Activated CD4-positive, alpha-beta T cell treated with anti-CD3 and anti-CD28 coated beads, Interleukin-2, amount 10 ng/mL, durations not matched to agents 24 days and 14 days (primary cell): ENCODE measurements at places on chromosomes 2 and 18. TPM values are rescaled to one million over a fixed set of nuclear protein-coding genes. Genes with fewer than 3 reads are reported as not detected.
A peak's percentile ranks its signal among the peaks of the same experiment; 100 is the strongest.

Gene UGT1A5
- total RNA-seq, result not detected in 2 replicates

DNA sequence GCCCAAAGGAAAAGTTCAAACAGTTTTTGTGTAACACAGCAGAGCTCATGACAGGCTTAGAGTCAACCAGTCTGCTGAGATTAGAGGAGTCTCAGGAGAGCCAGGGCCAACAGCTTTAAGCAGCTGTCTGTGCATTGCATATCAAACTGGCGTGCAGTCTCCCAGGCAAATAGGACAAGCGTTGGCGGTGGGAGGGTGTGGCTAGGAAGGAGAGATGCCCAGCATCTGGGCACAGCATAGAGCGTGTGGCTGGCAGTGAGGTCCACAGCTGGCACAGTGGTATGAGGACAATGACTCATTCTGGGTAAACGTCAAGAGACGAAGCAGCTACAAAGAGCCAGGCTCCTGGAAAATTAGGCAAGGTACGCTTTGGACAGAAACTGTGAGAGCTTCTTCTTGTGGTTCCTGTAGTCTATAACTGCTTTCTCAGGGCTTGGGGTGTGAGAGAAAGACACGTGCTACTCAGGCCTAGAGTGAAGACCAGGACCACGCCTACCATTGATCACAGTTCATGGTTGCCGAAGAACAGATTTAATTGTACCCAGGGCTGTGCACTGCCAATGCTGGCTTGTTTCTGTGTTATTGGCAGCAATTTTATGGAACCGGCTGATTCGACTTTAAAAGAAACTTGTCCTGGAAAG is 14.8 kb downstream of the ZAP70 start:
- no peaks in the 10 kb centered on the region for H3K27me3 ChIP-seq
- peaks cover 91% of the 10 kb centered on the region for H3K36me3 ChIP-seq
- H3K4me3 ChIP-seq, result no peak overlapping the region
- DNase-seq, result no peak

DNA sequence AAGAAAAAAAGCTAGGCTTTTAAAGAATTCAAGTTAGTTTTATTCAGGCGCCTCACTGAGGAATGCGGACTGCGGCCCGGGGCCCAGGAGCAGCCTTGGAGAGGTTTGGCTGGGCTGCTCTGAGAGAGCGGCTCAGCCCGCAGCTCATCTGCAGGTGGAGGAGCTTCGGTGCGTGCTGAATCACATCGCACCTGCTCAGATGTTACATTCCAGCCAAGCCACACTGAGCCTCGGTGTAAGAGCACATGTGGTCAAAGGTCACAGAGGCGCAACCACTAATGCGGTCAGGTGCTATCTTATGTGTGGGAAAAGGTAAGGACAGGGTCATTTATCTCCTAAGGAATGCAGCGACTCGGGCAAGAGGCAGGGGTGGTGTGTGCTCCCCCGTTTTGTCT is 17.1 kb upstream of the CNDP1 start:
- no peak for DNase-seq
- no peaks in the 10 kb centered on the region for H3K27me3 ChIP-seq
- peaks cover 61% of the 10 kb centered on the region for H3K36me3 ChIP-seq
- no peak overlapping the region for H3K27ac ChIP-seq
- no peak overlapping the region for H3K4me3 ChIP-seq

GRCh38 chr2:189285962-189286645 is 106.5 kb upstream of the COL5A2 start:
- no peak overlapping the region for H3K4me3 ChIP-seq
- peak overlapping the region; percentile 51 for H3K27ac ChIP-seq
- H3K36me3 ChIP-seq, result peaks cover 2% of the 10 kb centered on the region
- no peaks in the 10 kb centered on the region for H3K27me3 ChIP-seq
- H3K4me1 ChIP-seq, result peaks cover 15% of the 10 kb centered on the region
- DNase-seq, result no peak

DNA sequence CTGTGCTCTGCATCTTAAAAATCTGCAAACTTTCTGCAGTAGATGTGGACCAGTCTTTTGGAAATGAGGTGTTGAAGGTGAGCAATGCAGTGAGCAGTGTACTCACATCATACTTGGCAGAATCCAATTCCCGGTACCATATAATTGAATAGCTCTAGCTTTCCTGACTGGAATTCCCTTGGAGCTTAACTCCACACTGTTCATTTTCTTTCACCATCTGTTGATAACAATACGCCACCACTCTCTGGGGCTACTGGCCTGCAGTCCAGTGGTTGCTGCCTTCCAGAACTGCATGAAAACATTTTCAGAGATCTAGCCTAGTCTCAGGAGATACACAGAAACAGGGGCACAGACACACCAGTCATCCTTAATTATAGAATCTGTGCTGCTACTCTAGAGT is 820.0 kb upstream of the NXPH2 start:
- H3K36me3 ChIP-seq, result no peaks in the 10 kb centered on the region
- H3K4me1 ChIP-seq, result no peaks in the 10 kb centered on the region
- H3K27ac ChIP-seq, result no peak overlapping the region
- no peak for DNase-seq

Gene LCT
- 0.31 and 0.51 TPM in 2 replicates for total RNA-seq

- no peaks in the 10 kb centered on the region for H3K27me3 ChIP-seq
- H3K36me3 ChIP-seq, result no peaks in the 10 kb centered on the region
- no peak overlapping the region for H3K4me3 ChIP-seq
- no peak overlapping the region for H3K27ac ChIP-seq
- no peaks in the 10 kb centered on the region for H3K4me1 ChIP-seq
These were observed 931.7 kb upstream of the CHAC2 start for GRCh38 chr2:52835909-52836308.

Gene SERPINB13
- total RNA-seq, result not detected in 2 replicates

DNA sequence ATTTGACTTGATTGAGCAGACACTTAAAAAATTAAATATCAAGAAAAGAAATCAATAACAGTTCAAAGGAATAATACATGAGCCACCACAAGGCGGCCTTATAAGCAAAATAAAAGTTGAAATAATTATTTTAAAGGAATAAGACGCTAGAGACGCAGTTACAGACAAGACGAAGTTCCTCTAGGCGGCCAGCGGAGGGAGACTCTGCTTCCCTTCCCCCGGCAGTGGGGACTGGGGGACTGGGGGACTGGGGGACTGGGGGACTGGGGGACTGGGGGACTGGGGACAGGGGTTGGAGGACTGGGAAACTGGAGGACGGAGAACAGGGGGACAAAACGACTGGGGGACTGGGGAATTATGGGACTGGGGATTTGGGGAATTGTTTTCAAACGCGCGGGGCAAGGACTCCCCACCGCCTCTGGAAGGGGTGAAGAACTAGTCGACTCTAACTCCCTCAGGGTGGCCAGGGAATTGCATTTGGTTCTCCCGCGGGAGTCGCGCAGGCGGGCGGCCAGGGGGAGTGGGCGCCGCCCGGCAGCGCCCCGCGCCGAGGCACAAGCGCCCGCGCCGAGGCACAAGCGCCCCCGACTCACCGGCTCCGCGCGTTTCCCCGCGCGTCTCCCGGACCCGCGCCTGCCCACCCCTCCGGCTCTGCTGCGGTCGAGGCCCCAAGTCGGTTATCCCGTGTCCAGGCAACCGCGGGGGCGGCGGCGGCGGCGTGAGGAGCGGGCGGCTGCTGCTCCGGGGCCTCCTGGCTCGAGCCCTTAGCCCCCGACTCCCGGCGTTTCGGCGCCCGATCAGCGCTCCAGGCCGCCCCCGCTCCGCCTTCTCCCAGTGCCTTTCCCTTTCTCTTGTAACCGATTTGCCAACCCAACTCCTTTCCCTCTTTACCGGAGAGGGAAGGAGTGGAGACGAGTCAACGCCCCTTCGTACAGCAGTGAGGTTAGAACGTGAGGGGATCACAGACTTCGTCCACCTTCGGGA is at the start of gene CCDC178:
CCDC178 (minus strand) TSS at position 662 of the 984 bp plus-strand sequence. CDS start 28,633 bp downstream, outside the sequence.
- no peak within 1 kb of the TSS for H3K4me3 ChIP-seq
- no peaks in the 10 kb centered on the region for H3K36me3 ChIP-seq
- no peaks in the 10 kb centered on the region for H3K4me1 ChIP-seq
- no peak within 1 kb of the TSS for H3K27ac ChIP-seq

GRCh38 chr2:1641523-1641922 is 102.8 kb downstream of the PXDN start:
- H3K4me3 ChIP-seq, result no peak overlapping the region
- H3K4me1 ChIP-seq, result no peaks in the 10 kb centered on the region
- H3K27me3 ChIP-seq, result no peaks in the 10 kb centered on the region

- H3K27ac ChIP-seq, result no peak overlapping the region
- H3K4me1 ChIP-seq, result no peaks in the 10 kb centered on the region
- no peak overlapping the region for H3K4me3 ChIP-seq
- H3K36me3 ChIP-seq, result no peaks in the 10 kb centered on the region
- H3K27me3 ChIP-seq, result no peaks in the 10 kb centered on the region
These were observed 23.6 kb downstream of the SPHKAP start for GRCh38 chr2:228157841-228158240.

- no peaks in the 10 kb centered on the region for H3K27me3 ChIP-seq
- H3K27ac ChIP-seq, result no peak overlapping the region
- H3K36me3 ChIP-seq, result no peaks in the 10 kb centered on the region
- no peak for DNase-seq
These were observed 449.2 kb upstream of the SPRED2 start for GRCh38 chr2:65881592-65881991.

GRCh38 chr2:205024822-205025518 is 479.7 kb downstream of the PARD3B start:
- peak overlapping the region; percentile 51 for H3K4me3 ChIP-seq
- DNase-seq, result peak; percentile 73
- peaks cover 3% of the 10 kb centered on the region for H3K36me3 ChIP-seq

Gene RAB1A
- 79.9 and 81.1 TPM in 2 replicates for total RNA-seq

- no peaks in the 10 kb centered on the region for H3K4me1 ChIP-seq
- no peak overlapping the region for H3K27ac ChIP-seq
- H3K4me3 ChIP-seq, result no peak overlapping the region
These were observed 87.7 kb upstream of the SIX2 start for GRCh38 chr2:45096996-45097395.

GRCh38 chr2:127498386-127498785 is 27.9 kb downstream of the IWS1 start:
- peaks cover 66% of the 10 kb centered on the region for H3K36me3 ChIP-seq
- H3K4me1 ChIP-seq, result peaks cover 11% of the 10 kb centered on the region
- no peak overlapping the region for H3K27ac ChIP-seq
- no peaks in the 10 kb centered on the region for H3K27me3 ChIP-seq
- no peak overlapping the region for H3K4me3 ChIP-seq
- DNase-seq, result no peak

Gene KIF3C
- 6.2 and 6.7 TPM in 2 replicates for total RNA-seq
